Brain (organoid and tissue), 16 donors: ENCODE measurements at places on chromosomes 6 and 20.

GRCh38 chr6:121828146-121828886, 392.9 kb downstream of the GJA1 start:
- no peak for DNase-seq

DNA sequence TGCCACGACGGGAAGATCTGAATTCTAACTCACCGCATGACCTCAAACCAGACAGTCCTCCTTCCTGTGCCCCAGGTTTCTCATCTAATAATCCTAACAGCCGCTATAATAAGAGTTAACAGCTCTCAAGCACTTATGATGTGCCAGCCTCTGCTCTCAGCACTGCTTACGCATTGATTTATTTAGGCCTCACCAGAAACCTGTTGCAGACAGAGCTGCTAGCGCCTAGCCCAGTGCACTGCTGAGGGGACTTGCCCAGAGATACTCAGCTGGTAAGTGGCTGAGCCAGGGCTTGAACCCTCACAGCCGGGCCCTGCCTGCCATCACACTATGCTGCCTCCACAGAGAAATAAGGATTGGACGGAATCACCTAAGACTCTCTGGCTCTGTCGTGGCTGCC, 37.7 kb downstream of the GRM4 start:
- no peak for DNase-seq

DNA sequence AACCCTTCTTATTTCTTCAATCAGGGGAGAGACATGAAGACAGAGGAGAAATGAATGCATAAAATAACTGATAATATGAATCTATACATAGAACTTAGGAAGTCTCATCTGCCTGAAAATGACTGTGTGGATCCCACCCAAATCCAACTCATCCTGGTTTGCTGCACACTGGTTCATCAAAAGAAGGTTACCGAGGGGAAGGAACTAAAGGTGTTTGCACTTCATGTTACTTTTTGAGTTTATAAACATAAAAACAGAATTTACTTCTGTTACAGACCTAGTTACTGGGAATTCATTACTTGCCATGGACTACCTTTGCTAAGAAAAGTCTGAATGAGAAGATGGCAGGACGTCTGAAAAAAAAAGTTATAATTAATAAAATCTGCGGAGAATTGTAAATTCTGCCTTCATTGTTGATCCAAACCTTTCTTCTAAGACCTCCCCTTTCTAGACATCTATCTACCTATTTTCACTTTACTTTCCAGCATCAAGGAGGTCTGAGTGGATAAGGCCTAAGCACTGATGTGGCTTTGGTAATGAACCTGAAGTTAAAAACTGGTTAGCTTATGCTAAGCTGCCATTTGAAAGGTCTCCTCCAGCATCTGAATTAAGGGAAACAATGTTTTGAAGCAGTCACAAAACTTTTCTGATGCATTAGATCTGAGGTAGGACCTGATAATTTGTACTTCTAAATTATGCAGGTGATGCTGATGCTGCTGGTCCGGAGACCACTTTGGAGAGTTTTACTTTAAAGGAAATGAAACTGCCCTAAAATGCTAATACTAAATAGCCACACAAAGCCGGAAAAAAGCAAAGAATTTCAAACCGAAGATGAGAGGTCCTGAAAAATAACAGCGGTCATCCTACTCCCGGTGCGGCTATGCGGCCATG, 84.0 kb downstream of the HFE start:
- no peak for DNase-seq

- peak; percentile 75 for DNase-seq
Observed at GRCh38 chr6:45663251-45664221, 285.8 kb upstream of the SUPT3H start.

DNA sequence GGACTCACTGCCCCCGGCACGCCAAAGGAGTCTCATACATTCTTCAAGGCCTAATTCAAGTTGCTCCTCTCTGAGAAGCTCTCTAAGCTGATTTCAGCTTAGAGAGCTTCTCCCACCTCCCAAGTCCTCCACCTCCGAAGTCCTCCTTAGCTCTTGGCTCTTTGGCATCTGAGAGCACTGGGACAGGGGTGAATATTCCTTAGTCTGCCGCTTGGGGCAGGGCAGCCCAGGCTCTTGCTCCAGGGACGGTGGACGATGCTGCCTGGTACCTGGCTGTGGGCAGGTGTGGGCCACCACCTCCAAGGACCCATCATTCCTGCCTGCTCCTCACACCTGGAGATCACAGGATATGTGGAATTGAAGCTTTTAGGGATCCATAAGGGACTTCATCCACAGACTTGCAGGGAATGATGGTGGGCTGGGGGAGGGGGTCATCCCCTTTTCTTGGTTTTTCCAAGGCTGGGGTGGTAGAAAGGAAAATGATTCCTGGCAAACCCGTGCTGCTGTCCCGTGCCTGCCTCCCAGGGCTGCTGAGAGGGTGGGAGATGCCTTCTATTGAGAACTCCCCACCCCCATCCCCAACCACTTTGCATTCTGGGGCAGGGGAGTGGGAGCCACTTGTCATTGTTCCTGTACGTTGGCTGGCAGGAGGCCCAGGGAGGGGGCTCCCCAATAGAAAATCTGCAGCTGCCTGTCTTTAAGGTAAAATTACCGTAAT, 57.4 kb downstream of the ARHGAP40 start:
- DNase-seq = peak; percentile 55

DNA sequence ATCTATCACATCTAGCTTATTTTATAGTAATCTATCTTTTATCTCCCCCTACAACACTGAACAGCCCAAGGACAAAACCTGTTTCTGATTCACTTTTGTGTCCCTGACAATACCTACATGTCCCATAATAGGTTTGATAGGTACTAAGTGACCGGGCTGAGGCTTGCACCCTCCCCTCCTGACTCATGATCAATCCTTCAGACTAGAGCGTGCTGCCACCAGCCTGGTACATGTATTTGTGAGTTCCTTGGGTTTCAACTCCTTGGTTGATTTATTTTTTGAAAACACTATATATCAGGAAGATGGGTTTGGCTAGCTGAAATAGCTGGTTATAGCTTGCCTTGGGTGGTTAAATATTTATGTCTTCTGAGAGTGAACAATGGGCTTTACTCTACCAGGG, 41.6 kb upstream of the RAB23 start:
- DNase-seq = no peak

DNA sequence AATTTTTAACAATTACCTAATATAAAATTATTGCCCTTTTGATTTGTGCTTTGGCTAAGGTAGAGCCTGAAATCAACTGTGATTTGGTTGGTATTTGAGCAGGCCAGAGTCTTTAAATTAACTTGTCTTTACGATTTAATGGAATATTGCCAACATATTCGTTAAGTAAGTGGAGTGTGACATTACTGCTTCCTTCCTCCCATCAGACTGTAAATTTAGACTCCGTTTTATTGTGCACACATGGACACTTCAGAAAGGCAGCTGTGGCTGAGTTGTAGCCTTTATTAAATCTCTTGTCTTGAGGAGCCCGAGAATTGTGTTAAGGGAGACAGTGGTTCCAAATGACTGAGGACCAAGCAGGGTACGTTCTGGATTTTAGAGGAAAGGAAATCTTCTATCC, 57.4 kb downstream of the CAP2 start:
- DNase-seq = peak; percentile 23
